Hypothalamus (tissue), 51 donors: ENCODE measurements at places on chromosomes 11 and 22.

DNA sequence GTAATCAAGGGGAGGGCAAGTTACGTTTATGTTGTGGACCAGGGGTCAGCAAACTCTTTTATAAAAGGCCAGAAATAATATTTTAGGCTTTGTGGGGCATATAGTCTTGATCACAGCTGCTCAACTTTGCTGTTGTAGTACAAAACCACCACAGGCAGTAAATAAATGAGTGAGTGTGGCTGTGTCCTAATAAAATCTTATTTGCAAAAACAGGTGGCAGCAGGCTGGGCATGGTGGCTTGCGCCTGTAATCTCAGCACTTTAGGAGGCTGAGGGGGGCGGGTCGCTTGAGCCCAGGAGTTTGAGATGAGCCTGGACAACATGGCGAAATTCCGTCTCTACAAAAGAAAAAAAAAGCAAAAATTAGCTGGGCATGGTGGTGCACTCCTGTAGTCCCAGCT, 57.9 kb upstream of the NUP160 start:
- DNase-seq, result no peak

DNA sequence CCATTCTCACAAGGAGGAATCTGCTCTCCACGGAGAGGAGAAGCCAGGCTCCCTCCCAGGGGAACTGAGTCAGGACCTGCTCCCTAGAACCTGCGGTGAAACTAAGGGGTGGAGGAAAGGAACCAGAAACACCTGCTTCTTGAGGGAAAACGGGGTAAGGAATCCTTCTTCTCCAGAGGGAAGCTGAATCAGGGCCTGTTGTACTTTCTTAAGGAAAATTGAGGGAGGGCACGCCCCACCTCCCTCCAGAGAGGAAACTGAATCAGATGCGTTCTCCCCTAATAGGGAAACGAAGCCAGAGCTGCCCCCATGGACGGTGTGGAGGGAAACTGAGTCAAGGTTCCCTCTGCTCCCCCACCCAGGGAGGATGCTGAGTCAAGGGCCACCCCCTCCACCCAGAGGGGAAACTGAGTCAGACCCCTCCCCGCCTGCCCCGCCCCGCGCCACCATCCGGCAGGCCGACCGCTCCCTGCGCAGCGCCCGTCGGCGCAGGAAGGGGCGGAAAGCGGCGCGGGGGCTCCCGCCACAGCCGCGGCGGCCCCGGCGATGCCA, 393 bp downstream of the RELA start:
- no peak for DNase-seq

DNA sequence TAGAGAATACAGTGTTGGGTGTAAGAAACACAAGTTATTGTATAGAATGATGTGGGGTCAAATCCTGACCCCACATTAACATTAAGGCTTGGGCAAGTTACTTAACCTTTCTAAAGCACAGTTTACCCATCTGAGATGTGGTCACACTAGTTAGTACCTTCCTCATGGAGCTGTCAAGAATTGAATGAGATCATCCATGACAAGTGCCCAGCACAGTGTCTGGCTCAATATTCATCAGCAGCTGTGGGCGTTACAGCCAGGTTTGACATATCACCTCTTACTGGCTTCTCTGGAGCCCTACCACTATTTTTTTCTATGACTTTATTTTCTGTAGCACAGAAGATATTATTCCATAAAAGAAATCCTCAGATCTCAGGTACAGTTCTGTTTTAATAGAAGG, 57.2 kb downstream of the SC5D start:
- no peak for DNase-seq

DNA sequence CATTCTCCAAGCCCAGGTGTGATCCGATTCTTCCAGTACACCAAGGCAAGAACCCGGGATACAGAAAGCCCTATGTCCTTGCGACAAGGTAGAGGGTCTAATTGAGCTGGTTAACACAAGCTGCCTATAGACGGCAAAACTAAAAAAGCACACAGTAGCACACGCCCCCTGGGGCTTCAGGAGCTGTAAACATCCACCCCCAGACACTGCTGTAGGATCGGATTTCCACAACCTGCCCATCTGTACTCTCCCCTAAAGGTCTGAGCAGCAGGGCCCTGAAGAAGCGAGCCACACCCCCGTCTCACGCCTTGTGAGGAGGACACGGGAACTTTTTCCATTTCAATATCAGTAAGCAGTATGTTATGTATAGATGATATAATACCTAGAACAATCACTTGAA, 624.7 kb downstream of the BUD13 start:
- no peak for DNase-seq

- DNase-seq, result no peak
These were observed 7.6 kb downstream of the LRRC51 start for GRCh38 chr11:72088076-72088808.

DNA sequence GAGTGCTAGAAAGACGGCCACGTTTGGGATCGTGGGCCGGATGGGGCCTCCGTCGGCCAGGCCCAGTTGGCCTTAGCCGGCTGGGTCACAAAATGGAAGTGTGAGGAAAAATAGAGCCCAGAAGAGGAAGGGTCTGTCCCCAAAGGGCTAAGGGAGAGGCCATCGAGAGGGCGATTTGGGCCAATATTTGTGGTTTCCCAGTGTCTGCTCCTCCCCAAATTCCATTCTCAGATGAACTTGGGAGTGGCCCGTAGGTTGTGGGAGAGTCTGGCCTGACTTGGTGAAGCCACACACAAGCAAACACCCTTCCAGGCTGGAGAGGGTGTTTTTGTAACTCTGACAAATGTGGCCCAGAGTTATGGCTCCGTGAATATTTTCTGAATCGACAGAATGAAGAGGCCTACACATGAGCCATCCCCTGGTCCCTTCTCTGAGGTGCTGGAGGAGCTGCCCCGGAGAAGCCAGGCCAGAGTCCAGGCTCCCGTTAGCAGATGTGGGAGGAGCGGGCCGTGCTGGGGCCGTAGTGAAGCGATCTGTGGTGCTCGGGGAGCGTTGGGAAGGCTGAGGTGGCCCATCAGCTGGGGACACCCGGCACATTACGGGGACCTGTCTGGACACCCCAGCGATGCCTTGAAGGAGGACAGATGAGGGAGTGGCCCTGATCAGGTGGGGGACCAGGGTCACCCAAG, 73.5 kb upstream of the PPARA start:
- DNase-seq, result no peak

DNA sequence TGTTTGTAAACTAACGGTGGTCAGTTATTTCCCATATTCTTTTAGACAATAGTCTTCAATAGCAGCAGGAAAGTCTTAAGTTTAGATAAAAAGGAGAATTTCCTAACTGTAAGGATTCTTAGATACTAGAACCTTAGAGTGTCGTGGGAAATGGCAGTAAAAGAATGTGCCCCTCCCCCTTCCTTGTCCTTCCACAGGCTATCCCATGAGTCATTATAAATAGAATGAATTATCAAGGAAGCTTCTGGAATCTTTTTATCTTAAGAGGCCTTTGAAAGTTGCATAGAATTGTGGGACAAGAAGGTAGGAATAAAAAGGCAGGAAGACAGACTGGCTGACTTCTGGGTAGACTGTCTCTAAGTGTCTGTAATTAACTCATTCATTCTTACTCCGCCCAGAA, 165.2 kb upstream of the TBCEL start:
- no peak for DNase-seq

DNA sequence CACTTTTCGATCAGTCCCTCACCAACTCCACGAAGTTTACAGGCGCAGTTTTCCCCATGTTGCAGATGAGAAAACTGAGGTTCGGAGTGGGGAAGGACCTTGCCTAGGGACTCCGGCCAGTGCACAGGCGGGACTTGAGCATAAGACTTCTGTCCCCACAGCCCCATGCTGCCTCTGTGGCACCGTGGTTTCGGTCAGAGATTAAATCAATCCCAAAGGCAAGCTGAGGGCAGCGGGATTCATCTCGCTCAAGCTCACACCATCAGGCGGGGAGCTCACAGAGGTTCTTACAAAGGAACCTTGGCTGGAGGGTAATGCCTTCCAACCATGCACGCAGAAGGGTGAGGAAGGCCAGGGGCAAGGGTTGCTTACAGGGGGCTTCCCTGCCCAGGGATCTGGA, 115.5 kb downstream of the PHF21B start:
- no peak for DNase-seq

GRCh38 chr22:46071451-46072109, 78.7 kb upstream of the PPARA start:
- peak; percentile 93 for DNase-seq

GRCh38 chr22:28742562-28742962, 723 bp downstream of the HSCB start:
- DNase-seq, result no peak

DNA sequence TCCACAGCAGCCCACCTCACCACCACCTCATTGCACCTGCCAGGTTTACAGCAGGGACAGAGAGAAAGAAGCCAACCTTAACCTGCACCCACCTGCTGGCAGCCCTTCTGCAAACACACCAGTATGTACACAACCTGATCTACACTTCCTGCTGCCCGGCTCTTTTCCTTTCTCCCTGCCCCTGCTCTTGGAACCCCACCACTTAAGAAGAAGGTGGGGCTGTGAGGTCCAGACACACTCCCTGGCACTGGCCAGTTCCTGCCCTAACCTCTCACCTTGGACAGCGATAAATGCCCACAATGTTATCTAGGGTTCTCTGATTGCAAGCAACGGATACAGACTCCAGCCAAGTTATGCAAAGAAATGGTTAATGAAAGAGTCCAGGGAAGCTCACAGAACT, 10.8 kb upstream of the SLC35C1 start:
- no peak for DNase-seq

GRCh38 chr11:2779499-2779980, 79.7 kb upstream of the KCNQ1OT1 start:
- no peak for DNase-seq

DNA sequence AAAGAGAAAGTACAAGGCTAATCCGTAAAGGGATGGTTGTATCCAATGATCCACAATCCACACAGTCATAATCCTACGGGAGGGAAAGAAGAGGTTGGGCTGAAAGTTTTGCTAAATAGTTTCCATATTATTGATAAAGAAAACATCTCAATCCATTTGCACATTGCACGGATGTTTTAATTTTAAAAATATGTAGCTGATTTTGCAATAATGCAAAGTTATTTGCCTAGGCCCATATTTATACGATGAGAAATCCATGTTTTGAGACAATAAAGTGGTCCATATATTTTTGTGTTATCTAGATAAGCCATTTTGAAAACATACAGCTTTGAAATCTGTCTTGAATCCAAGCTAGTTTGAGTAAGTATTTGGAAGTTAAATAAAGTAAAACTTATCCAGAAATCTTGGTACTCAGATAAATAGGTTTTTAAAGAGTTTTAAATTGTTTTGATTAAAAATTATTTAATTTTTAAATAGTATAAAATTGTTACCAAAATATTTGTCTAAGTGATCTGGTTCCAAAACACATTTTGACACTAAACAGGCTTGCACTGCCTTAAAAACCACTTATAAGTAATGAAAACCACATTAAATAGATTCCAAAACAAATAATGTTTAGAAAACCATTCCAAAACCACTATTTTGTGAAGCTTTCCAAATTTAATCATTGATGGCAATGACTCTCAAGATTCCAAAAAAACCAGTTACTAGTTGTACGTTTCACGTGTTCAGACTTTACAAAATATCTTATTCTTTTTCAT, 38.2 kb upstream of the PAMR1 start:
- no peak for DNase-seq
